ENCODE measurements at places on chromosomes 7 and 10. TPM values are rescaled to one million over a fixed set of nuclear protein-coding genes. Genes with fewer than 3 reads are reported as not detected.

Gene PARP12
- total RNA-seq, result 35.4 TPM

Gene ELFN1
- total RNA-seq, result 0.23 TPM

Gene RAB19
- total RNA-seq, result 3.6 TPM

Gene TSPAN15
- total RNA-seq, result 26.4 TPM

Gene CALN1
- not detected for total RNA-seq

Gene GPC2
- 4.1 TPM for total RNA-seq

Gene PLAU
- total RNA-seq, result 970 TPM

Gene ZNF789
- total RNA-seq, result 10.7 TPM

Gene SYT15B
- 0.07 TPM for total RNA-seq

- DNase-seq, result no peak
Observed at GRCh38 chr7:42445691-42446090, 208.7 kb upstream of the GLI3 start.

DNA sequence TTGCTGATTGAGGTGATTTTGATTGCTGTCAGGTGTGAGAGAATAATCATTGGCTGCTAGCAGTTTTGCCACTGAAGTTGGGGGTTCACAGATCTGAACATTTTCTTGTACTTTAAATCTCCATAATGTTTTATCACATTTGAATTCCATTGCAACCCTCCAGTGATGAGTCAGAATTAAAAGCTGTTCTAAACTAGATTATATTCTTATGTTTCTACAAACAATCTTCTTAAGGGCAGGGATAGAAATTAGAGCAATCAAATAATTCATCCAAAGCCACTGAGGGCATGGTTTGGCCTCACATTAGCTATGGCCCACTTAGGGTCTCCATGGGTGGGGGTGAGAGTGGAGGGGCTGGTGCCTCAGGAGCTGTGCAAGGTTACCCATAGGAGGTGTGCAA lies 53.0 kb upstream of the RPA3 start:
- no peak for DNase-seq

- no peak for DNase-seq
Observed at GRCh38 chr10:8103543-8103942, 49.1 kb downstream of the GATA3 start.

GRCh38 chr7:92485974-92486373 lies 8.2 kb upstream of the ERVW-1 start:
- no peak for DNase-seq

DNA sequence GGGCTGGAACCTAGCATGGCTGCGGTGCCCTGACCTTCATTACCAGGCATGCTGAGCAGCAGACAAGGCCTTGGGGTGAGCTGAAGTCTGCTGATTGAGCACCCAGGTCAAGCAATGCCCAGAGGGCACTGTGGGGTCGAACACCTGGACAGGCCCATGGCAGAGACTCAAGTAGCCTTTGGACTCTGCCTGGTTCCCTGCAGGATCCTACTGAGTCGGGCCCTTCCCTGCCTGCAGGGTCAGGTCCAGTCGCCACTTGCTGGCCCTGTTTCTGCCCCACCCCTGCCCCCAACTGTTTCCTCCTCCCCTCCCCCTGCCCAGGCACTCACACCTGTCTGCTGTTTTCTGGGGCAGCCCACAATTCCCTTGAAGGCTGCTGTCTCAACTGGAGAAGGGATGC lies 483.2 kb upstream of the MKI67 start:
- no peak for DNase-seq

DNA sequence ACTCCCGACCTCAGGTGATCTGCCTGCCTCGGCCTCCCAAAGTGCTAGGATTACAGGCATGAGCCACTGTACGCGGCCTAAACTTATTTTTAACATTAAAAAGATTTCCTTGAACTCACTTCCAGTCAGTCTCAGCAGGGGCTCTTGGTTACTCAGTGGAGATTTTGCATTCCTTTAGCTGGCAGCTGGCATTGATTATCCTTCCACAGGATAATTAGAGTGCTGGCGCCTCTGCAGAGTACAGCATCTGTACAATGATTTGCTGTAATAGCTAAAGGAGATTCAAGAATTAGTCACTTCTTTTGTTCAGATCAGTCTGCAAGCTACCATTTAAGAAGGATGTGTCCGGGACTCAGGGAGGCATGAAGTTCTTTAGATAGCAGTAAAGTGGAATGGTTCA lies 125.0 kb upstream of the NPY start:
- DNase-seq, result no peak

GRCh38 chr7:27283558-27283957 lies 41.0 kb downstream of the EVX1 start:
- DNase-seq, result no peak

DNA sequence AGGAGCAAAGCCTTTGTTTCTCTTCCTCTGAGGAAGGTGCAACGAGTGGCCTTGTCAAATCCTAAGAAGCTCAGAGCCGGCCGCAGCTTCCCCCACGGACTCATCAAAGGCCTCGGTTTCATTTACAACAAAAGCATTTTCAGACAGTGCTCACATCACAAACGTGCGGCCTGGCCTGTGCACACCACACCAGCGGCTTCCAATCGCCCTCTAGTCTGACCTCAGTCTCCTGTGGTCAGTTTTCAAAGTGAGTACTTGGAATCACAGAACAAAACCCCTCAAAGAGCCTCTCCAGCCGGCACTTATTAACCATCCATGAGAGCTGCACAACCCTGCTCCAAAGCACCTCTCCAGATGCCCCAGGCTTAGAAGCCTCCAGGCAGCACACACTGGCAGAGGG lies 3.3 kb downstream of the RADIL start:
- no peak for DNase-seq

DNA sequence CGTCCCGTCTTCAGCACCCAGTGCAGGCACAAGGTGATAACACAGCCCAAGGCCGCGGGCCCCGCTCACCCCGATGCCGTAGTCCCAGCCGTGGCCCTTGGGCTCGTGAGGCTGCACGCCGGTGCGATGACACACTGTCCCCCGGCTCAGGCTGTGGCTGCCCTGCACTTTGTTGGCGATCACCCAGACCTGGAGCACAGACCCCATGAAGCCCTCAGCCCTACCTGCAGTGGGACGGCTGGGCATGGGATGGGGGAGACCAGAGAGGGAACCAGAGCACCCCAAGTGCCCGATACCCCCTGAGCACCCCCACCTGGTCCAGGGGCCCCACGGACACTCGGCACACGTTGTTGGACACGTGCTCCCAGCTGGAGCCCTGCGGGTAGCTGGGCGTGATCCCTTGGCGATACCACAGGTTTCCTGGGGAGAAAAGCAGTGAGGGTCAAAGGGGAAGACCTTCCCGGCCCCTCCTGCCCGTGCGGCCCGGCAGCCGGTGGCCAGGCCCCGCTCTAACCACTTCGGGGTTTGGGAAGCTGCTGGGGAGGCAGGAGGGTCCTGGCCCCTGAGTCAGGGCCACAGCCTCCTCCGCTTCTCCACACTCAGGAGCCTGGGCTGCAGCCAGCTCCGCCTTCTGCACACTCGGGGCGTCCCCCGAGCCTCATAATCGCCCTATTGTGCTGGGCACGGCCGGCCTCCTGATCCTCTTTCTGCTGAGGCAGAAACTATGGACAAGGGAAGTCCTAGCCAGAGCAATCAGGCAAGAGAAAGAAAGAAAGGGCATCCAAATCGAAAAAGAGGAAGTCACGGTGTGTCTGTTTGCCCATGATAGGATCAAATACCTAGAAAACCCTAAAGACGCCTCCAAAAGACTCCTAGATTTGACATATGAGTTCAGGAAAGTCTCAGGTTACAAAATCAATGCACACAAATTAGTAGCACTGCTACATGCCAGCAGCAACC lies 6.7 kb downstream of the BHLHA15 start:
- no peak for DNase-seq

GRCh38 chr7:148274118-148274517 lies 316.4 kb upstream of the C7orf33 start:
- no peak for DNase-seq

- peak; percentile 88 for DNase-seq
Observed at GRCh38 chr10:127922675-127923366, 15.9 kb downstream of the PTPRE start.

DNA sequence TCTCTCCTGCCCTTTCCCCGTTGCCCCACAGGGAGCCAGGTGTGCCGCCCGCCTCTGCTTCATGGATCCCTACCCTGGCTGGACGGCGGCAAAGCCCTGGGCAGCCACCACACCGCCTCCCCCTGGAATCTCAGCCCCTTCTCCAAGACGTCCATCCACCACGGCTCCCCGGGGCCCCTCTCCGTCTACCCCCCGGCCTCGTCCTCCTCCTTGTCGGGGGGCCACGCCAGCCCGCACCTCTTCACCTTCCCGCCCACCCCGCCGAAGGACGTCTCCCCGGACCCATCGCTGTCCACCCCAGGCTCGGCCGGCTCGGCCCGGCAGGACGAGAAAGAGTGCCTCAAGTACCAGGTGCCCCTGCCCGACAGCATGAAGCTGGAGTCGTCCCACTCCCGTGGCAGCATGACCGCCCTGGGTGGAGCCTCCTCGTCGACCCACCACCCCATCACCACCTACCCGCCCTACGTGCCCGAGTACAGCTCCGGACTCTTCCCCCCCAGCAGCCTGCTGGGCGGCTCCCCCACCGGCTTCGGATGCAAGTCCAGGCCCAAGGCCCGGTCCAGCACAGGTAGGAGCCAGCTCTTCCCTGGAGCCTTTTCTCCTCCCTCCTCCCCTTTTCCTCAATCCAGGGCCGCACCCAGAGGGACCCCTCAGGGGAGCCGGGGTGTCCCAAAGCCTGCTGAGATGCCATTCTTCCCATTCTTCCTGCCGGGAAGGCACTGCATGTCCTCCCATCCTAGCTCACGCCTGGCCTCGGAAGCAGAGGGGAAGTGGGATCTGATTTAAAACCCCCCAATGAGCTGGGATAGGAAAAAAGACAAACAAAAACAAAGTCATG lies 4.0 kb downstream of the GATA3 start:
- no peak for DNase-seq

- no peak for DNase-seq
Observed at GRCh38 chr7:29991937-29992336, 2.3 kb upstream of the SCRN1 start.

- no peak for DNase-seq
Observed at GRCh38 chr10:95831515-95831914, 75.6 kb downstream of the ENTPD1 start.

GRCh38 chr7:84506151-84506550 lies 311.6 kb upstream of the SEMA3A start:
- no peak for DNase-seq

GRCh38 chr7:132117181-132117580 lies 459.1 kb downstream of the PLXNA4 start:
- DNase-seq, result peak; percentile 43

GRCh38 chr7:144820552-144820951 lies 15.3 kb downstream of the TPK1 start:
- DNase-seq, result no peak

DNA sequence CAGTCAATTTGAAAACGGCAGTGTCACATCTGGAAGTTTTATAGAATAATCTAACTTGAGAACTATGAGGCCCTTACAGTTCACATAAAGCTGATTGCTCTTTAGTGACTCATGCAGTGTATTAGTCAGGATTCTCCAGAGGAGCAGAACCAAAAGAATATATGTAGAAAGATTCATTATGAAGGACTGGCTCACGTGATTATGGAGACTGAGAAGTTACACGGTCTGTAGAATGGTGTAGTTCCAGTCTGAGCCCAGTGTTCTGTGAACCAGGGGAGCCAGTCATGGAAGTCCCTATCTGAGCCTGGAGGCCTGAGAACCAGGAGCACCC lies 21.5 kb downstream of the RBM33 start:
- DNase-seq, result peak; percentile 80
